ENCODE measurements at places on chromosomes 3 and 15.

DNA sequence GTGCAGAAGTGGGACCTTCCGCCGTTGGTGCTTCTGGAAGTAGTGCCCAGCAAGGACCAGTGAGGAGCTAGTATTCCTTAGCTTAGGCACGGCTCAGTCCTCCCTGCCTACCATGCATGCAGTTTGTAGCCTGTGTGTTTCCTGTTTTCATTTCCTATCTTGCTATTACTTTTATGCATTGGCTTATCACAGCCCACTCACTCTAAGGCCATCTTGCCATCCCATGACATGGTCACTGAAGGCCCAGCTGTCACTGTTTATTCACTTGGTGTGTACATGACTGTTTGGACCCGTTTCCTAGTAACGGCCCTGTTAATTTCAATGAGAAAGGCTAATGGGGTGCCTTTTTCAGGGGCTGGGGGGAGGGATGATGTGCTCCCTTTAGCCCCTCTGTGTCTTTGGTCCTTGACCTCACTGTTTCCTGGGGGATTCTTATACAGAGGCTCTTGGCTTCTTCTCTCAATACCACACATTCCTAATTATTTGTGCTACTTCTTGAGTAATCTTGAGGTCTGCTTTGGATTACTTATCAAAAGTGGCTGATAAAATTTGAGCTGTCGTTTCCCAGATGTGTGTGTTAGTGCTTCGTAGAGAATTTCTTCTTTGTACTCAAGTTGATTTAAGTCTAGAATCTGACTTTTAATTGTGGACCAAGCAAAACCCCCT, 24.5 kb upstream of the TRAK1 start:
- no peak for DNase-seq

DNA sequence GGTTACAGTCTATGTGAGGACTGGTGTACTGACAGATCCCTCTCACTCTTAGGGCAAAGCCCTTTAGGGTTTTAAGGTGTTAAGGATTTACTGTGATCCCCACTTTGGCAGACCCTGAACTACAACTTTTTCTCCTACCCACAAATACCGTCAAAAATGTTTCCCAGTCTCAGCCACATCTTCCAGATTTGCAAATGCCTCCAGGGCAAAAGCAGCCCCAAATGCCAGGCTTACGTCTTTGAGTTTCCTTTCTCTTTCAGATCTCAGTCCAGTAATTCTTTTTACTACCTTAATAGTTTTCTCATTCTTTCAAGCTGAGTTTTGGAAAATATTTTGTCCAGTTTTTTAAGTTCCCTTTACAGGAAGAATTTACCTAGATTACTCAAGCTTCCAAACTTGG, 13.4 kb upstream of the ITGA11 start:
- no peak for DNase-seq

DNA sequence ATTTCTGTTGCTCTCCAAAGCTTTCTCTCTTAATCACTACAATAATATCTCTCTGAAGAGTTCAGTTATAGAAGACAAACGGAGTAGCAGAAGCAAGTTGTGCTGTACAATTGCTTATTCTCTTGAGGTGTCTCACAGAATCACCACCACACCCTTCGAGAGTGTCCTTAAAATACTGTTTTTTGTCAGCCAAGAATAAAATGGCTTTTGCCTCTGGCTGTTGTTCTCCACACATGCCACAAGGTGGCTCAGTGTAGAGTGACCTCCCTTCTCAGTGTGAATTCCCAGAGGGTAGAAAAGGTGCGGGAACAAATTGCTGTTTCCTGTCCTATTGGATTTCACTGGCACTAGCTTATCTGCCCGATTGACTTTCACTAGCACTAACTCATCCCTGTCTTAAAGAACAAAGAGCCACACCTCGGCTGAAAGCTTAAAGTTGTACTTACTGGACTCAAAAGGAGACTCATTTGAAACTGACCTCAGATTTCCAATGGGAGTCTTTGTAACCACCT, 134.2 kb upstream of the SATB1 start:
- peak; percentile 9 for DNase-seq

- DNase-seq: no peak
Measured at GRCh38 chr15:93283854-93284253, 194.8 kb upstream of the RGMA start.

GRCh38 chr15:69834267-69834666, 263.4 kb downstream of the TLE3 start:
- no peak for DNase-seq

DNA sequence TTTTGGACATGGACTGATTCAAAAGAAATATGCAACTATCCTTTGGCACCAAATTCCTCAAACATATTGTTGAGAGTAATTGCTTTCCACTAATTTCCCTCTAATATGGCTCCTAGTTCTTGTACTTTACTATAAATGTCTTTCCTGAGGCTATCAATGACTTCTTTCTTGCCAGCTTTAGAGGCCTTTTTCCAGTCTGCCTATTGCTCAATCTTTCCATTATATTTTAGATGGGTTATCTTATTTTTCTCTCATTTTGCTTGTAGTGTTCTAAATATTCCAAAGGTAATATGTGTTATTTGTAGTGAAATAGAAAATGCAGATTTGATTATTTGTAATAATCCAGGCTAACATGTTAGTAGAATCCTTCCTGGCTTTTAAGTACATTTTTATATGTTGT, 11.5 kb upstream of the TEX9 start:
- DNase-seq: no peak

DNA sequence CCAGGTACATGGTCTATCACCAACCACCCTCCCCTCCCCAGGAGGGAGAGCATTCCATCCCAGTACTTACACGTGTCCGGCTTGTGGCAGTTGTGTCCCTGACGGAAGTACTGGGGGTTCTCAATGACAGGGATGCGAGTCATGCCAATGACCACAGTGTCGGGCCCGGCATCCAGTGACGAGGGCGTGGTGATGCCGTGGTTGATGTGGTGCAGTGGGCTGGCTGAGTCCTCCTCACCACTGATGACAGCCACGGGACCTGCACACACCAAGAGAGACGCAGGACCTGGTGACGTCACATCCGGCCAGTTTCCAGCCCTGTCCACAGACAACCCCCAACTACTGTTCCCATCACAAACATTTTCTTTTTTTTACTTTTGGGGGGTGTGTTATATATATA, 223.8 kb downstream of the NTRK3 start:
- no peak for DNase-seq

GRCh38 chr3:150218236-150218635, 189.9 kb upstream of the TSC22D2 start:
- DNase-seq: no peak

GRCh38 chr3:124097362-124098131, 105.6 kb upstream of the ROPN1 start:
- DNase-seq: no peak

GRCh38 chr15:47917881-47918280, 200.6 kb downstream of the SEMA6D start:
- DNase-seq: no peak

DNA sequence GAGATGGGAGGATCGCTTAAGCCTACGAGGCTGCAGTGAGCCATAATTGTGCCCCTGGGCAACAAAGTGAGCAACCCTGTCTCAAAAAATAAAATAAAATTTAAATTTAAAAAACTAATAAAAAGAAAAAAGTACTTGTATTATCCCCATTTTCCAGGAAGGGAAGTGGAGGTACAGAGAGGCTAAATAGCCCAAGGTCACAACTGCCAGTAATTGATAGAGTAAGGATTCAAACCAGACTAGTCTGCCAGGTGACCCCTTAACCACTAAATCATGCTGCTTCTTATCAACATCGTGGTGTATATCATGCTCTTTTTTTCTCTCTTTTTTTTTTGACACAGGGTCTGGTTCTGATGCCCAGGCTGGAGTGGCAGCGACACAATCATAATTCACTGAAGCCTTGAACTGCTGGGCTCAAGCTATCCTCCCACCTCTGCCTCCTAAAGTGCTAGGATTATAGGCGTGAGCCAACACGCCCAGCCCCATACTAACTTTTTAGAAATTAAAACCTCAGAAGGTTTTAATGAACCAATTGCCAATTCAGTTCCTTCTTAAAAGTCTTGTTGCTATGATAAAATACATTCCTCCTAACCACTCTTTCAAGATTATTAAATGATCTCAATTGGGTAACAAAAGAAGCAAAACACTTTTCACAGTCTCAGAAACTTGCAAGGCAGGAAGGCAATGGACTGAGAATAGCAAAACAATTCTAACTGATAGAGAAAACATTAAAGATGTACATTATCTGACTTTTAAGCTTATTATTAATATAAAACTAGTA, 30.5 kb downstream of the HERC1 start:
- DNase-seq: no peak

DNA sequence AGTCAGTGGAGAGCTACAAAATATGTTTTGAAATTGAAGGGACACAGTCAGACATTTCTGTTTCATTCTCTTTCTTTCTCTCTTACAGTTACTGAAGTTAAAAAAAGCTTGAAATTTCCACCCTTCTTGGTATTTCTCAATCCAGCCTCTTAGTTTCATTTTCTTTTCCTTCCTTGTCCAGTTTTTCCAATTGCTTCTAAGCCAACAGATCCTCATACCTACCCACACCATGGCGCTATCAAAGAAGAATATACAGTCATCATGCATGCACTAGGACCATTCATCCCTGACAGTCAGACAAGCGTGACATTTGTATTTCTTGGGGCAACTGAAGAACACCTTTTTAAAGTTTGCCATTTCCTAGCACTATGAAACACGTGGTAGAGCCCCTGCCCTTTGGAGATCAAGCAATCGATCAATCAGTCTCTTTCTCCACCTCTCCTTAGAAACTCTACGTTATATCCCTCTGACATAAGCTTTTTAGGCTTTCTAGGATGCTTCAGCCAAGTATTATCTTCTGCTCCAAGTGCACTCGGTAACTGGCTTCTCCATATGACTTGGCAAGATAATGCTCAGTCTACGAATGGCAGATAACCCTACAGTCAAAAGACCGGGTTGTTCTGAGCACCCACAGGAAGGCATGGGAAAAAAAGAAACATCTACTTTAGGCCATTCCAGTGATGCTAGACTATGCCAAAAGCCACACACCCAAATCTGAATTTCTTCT, 65.4 kb downstream of the FBN1 start:
- no peak for DNase-seq

DNA sequence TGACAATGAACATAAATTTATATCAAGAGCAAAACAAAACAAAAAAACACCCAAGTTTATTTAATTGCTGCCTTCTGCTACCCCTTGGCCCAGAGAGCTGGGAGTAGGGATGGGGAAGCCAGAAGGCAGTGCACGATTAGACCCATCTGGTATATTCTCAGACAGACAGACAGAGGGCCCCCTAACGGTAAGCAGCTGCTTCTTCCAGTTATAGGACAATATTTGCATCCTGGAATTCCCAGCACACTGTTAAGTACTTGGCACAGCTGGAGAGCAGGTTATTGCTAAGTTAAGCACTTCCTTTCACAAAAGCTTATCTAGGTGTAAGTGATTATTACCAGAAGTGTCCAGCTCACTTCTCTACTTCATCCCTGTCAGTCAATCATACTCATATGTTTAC, 39.3 kb downstream of the C2CD4B start:
- no peak for DNase-seq

GRCh38 chr15:69784798-69785566, 312.7 kb downstream of the TLE3 start:
- no peak for DNase-seq

DNA sequence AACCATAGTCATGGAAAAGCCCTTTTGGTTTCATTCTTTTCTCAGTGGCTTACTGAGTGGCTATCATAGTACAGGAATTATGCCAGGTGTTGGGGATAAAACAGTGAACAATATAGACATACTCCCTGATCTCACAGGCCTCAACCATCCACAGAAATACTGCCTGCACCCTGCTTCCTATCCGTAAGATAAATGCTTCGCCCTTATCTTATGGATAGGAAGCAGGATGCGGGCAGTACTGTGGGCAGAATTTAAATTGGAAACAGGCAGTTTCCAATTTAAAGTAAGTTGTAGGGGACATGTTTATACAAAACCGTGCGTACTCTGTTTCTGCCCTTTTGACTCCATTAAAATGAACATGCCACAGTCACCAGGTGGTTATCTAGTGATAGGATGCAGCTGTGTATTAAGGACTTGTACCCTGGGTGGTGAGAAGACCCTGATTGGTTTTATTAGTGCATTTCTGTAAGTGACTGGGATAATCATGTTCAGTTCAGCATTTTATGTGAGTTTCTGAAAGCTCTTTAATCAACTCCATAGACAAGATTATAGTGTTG, 141.8 kb upstream of the BHLHE40 start:
- no peak for DNase-seq

DNA sequence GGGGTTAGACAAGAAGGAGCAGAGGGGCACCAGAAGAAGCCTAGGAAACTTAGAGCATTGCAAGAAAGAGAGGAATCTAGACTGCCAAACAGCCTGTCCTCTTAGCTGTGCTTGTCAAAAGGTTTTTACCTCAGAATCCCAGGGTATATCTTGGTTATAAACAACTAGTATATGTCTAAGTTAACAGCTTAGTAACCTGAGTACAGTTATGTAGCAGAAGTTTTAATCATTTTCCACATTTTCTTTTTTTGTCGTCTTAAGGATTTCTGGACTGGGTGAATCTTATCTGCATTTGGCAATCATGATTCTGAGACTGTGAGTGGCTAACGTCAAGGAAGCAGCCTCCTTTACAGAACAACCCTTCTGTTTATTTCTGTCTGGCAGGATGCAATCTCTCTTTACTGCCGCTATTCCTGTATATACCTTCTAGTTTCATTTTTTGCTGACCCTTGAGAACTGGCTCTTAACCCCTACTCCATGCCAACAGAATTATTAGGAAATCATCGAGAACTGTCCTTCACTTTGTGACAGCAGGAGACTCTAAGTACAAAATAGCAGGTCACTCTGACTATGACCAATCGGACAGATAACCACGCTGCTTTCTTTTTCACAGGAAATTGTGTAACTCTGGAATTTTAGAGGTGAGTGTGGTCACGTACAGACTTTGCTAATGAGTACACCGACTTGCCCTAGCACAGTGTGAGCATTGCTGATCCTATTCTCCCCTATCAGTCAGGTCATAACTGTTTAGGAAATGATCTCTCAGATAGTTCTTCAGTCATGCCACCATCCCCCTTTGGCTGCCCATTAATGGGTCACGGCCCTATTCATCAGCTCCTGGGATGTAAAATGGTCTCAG, 3.3 kb upstream of the CP start:
- no peak for DNase-seq

DNA sequence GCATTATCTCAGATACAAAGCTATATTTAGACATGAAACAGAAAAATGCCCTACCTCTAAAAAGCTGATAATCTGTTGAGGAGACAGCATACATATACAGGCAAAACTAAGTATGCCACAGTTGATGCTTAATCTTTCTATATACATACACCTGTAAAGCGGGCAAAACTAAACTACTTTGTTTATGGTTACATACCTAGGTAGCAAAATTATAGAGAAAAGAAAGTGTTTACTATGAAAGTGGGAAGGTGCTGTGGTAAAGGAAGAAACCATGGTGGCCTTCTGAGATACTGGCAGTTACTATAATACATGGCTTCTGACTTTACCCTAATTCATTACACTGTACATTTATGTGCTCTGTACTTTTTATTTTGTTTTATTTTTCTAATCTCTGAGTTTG, 36.0 kb upstream of the NR1I2 start:
- no peak for DNase-seq

- no peak for DNase-seq
Measured at GRCh38 chr3:149247929-149248691, 26.5 kb upstream of the CP start.
